ENCODE measurements at places on chromosomes 3 and 15.

DNA sequence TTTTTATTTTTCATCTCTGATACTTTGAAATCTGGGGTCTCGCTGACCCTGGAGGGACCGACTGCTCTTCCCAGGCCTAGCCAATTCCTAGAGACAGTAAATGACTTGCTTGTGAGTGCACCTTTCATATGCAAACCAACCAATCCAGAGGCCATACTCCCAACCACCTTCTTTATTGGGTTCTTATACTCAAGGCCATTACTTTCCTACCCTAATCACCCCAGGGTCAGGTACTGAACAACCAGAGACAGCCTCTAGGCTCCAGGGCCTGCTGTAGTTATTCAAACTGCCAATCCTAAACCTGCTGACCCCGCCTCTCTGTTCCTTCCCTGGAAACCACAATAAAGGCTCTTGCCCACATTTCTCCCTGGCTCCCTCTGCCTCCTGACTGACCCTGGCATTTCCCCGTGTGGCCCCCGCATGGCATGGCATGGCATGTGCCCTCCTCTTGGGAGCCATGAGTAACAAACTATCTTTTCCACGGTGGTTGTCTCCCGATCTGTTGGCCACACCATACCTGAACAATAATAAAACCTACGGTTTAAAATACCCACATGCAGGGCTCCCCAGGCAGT lies 42.9 kb downstream of the ADCY5 start:
- no peak for DNase-seq

DNA sequence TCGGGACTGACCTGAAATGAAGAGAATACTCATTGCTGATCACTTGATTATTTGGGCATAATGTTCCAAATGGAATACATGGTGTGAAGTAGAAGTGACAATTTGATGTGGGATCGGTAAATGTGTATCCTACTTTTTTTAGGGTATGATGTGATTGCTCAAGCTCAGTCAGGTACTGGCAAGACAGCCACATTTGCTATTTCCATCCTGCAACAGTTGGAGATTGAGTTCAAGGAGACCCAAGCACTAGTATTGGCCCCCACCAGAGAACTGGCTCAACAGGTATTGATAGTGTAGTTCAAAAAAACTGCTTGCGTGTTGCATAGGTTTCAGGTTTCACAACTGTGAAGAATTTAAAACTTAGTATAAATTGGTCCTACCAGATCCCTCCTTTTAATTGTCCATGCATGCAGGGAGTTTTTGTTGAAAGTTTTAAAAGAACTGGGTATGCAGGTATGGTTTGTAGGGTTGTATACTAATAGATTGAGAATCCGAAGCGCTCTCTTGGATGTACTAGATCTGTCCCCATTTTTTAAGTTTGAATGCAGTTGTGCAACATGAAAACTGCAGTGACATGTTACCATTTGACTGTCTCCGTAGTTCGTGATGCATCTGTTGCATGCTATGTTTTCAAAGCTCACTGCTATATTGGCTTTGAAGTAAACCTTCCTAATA lies 1.6 kb downstream of the EIF4A2 start:
- no peak for DNase-seq

- DNase-seq, result no peak
Observed at GRCh38 chr3:120031561-120031960, 62.7 kb downstream of the GSK3B start.

GRCh38 chr3:23659274-23659673 lies 146.5 kb upstream of the UBE2E1 start:
- DNase-seq, result no peak

- no peak for DNase-seq
Observed at GRCh38 chr15:96352604-96353405, 22.3 kb downstream of the NR2F2 start.

DNA sequence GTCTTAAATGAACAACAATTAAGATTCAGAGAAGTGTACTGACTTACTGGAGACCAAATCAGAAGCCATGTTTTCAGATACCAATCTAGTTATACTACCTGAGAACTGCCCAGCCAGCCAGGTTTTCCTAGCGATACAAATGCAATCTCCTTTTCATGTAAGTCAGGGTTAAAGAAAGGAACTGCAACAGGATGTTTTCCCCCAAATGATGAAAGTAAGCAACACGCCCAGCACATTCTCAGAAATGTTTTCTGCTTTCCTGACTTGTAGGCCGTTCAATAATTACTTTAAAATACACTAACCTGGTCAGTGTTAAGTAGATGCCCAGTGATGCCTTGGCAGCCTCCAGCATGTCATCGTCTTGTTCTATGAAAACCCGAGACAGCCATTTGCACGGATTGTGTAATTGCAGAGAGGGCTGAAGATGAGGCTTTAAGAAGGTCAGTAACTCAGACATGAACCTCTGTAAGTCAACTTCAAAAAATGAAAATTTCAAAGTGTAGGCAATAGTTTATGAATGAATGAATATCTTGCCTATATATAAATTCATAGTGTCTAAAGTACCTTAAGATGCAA lies 30.3 kb downstream of the LINS1 start:
- DNase-seq, result no peak

DNA sequence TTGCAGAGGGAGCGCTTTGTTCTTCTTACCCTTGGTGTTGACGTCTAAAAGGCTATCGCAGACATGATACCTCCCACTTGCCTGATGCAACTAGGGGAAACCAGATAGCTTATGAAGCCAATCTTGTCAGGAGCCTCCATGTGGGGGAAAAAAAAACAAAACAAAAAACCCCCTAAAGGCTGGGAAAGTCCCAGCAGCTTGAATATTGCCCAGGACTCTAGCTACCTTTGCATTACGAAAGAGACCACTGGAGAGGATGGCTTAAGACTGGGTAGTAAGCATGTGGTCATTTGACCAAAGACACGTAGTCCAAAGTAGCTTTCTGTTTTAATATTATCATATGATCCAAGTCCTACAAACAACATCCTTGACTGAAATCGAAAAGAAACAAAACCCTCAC lies 120.7 kb upstream of the WNT5A start:
- no peak for DNase-seq

- DNase-seq, result no peak
Observed at GRCh38 chr3:16528581-16528993, 15.1 kb upstream of the RFTN1 start.

DNA sequence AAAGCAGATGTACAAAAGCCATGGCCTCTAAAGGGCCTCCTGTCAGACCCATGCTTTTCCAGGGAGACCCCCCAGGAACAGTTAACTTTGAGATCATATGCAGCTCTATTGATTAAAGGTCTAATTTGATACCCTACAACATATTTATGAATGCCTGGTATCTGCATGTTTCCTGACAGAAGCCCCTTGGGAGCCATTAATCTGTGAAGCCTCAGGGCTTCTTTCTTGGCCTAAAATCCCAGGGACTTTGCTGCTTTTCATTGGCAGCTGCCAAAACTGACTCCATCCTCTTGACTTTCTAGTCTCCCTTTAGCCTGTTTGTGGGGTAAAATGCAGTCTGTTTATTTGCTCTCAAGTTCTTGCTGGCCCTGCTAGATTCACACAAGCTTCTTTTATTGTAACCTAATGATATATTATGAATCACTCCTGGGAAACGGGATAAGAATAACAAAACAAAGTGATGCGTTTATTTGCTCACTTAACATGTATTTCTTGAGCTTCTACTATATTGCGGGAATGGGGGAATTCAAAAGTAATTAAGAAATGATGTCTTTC lies 257.0 kb downstream of the LSAMP start:
- no peak for DNase-seq

DNA sequence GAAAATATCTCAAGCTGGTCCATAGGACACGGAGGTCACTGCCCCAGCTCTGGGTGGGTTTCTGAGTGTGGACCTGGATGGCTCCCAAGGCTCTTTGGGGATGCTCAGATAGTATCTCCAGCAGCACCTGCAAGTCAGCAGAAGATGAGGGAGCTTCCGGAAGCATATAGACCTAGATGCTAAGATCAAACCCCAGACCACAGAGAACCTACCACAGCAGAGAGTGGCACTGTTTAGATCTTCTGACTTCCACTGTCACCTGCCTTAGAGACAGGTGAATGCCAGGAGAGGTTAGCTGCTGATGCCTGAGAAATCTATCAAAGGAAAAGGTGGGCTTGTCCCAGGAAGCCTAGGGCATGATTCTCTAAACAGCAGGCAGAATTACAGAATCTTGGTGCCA lies 105.7 kb upstream of the TRPM1 start:
- no peak for DNase-seq

GRCh38 chr3:12327021-12327420 lies 38.2 kb downstream of the PPARG start:
- DNase-seq, result no peak

GRCh38 chr3:47003056-47003410 lies 23.6 kb downstream of the NBEAL2 start:
- no peak for DNase-seq

DNA sequence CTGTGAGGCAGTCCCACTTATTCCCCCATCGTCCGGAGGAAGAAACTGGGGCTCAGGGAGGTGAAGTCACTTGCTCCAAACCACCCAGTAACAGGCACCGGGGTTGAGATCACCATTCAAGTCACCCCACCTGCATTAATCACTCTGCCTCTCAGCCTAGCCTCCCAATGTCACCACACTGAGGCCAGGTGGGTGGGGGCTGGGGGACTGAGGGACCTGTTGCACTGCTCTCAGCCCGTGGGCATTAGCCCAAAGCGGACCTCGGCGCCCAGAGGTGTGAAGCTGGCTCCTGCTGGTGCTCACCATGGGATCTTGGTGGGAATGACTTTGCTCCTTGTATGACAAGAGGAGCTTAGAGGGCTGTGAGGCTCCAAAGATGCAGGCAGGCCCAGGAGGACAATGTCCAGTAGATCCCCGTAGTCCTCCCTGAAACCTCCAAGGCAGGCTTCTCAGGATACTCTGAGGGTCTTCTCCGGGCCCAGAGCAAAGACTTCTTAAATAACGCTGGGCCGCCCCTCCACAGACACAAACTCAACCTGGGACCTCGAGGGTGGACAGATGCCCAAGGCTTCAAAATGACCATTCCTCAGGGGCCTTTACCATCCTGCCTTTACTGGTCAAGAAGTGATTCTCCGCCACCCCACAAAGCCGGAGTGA lies 1.7 kb downstream of the NT5DC2 start:
- DNase-seq, result no peak

GRCh38 chr15:70478251-70478990 lies 284.9 kb downstream of the UACA start:
- DNase-seq, result no peak
